ENCODE measurements at places on chromosomes 2 and 18. TPM values are rescaled to one million over a fixed set of nuclear protein-coding genes. Genes with fewer than 3 reads are reported as not detected.

GRCh38 chr2:145402706-145403277 lies 882.9 kb upstream of the ZEB2 start:
- DNase-seq = no peak

- DNase-seq = peak; percentile 58
Measured at GRCh38 chr18:49094979-49095632, 144.3 kb upstream of the SMAD7 start.

GRCh38 chr18:74284191-74284979 lies 7.4 kb downstream of the CYB5A start:
- no peak for DNase-seq

- no peak for DNase-seq
Measured at GRCh38 chr2:17373041-17373440, 145.2 kb downstream of the RAD51AP2 start.

GRCh38 chr18:49112664-49113063 lies 161.9 kb upstream of the SMAD7 start:
- DNase-seq = no peak

The SIX2 gene
- 0.06 TPM for total RNA-seq

The REG3A gene
- not detected for total RNA-seq

- no peak for DNase-seq
Measured at GRCh38 chr18:59279722-59280121, 6.5 kb upstream of the RAX start.

The IFIH1 gene
- total RNA-seq = 18.6 TPM

DNA sequence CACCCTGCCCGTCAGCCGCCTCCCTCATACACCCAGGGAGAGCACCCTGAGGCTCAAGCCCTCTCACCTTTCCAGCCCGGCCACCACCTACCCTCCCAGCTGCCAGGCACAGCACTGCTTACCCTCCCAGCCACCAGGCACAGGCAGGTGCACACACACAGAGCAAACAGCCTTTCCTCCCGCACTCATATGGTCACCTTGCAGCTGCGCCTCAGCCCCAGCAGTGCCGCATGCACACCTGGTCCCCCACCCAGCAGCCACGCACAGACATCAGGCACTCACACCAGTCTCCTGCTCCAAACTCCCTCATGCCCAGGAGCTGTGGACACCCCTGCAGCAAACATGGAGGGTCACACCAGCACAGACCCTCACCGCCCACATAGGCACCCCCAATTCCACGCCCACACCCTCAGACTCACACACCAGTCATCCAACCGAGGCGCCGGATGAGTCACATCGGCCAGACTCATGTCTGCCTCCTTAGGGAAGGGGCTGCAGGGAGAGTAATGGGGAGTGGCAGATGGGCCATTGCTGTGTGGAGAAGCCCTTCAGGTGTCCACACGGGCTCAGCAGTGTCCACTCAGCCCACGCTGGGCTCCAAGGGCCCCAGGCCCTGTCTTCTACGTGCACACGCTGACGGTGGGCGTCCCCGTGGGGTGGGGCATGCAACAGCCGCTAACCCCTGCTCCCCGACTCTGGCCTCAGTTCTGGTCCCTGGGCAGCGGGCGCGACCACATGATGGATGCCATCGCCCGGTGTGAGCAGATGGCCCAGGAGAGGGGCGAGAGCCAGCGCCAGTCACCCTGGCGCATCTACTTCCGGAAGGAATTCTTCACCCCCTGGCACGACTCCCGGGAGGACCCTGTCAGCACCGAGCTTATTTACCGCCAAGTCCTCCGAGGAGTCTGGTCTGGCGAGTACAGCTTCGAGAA lies 22.3 kb upstream of the GPR17 start:
- DNase-seq = no peak

DNA sequence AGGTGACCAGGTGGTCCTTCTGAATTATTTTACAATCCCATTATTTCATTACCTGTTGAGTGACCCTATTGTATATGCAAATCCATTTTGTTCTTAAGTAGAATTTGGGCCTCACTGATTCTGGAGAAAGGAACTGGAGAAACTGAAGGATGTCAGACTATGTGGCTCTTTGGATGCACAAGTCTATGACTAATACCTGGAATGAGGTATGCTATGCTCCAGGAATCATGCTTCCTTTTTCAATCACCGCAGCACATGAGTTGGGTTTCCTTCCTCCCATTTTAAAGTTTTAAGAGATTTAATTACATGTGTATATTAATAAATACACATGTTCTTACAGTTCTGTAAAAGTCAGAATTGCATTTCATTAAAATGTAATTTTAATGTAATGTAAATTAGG lies 253.9 kb upstream of the VWC2L start:
- no peak for DNase-seq

The LBX2 gene
- 0.97 TPM for total RNA-seq

The SLC16A14 gene
- total RNA-seq = 2.5 TPM

The RAD51AP2 gene
- 0.02 TPM for total RNA-seq

The SERPINB7 gene
- total RNA-seq = not detected

GRCh38 chr2:158189526-158189925 lies 87.8 kb downstream of the UPP2 start:
- no peak for DNase-seq

GRCh38 chr2:220347626-220348025 lies 720.2 kb downstream of the SLC4A3 start:
- no peak for DNase-seq

The PROC gene
- total RNA-seq = 1.3 TPM

GRCh38 chr2:113846429-113846828 lies 43.5 kb upstream of the ACTR3 start:
- no peak for DNase-seq

GRCh38 chr2:109645412-109646184 lies 31.4 kb downstream of the SOWAHC start:
- no peak for DNase-seq

DNA sequence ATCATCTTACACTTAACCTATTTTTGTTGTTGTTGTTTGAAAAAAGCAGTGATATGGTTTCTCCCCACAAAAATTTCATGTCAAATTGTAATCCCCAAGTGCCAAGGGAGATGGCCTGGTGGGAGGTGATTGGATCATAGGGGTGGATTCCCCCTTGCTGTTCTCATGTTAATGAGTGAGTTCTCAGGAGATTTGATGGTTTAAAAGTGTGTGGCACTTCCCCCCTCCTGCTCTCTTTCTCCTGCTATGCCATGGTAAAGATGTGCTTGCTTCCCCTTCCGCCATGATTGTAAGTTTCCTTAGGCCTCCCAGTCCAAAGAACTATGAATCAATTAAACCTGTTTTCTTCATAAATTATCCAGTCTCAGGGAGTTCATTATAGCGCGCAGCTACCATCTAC lies 1362.7 kb upstream of the FAM98A start:
- no peak for DNase-seq

DNA sequence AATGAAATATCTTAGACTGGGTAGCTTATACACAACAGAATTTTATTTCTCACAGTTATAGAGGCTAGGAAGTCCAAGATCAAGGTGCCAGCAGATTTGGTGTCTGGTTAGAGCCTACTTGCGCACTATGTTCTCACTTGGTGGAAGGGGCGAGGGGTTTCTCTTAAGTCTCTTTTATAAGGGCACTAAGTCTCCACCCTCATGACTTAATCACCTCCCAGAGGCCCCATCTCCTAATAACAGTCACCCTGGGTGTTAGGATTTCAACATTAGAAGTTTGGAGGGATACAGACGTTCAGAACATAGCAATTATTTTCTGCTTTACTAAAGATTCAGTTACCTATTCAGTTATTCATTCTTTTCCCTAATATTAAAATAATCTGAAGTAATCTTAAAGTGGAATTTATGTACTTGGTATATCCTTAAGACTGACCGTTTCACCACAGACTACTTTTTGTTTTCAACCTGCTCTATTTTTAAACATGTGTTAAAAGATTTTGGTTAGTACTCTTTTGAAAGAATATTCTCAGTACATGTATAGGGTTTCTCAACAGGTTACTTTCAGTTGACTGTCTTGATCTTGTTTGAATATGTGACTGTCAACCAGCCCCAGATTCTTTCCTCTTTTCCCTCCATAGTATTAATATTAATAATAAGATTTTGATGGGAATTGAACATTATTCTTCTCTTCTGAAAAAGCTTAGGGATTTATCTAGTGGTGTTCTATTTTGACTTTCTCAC lies 130.0 kb downstream of the TAF4B start:
- no peak for DNase-seq

DNA sequence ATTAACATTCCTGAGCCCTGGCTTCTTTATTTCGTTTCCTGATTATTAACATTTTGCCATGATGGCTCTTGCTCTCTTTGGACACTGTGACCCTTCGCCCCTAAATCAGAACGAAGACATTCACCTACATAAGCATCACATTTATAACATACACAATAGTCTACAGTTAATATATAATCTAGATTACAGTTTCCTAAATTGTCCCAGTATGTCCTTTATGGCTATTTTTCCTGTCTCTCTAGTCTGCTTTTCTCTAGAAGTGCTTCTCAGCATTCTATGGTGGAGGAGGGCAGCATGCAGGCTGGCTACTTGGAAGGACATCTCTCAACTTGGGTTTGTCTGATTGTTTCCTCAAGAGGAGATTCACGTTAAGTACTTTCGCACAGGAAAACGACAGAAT lies 49.9 kb downstream of the FAM210A start:
- no peak for DNase-seq

- DNase-seq = no peak
Measured at GRCh38 chr18:36759167-36759776, 69.5 kb downstream of the TPGS2 start.

The SEMA4C gene
- total RNA-seq = 18.0 TPM

The MATN3 gene
- total RNA-seq = 0.46 TPM

GRCh38 chr18:22363867-22364463 lies 53.8 kb downstream of the CTAGE1 start:
- no peak for DNase-seq

GRCh38 chr18:23503963-23504344 lies 643 bp downstream of the RMC1 start:
- DNase-seq = no peak

DNA sequence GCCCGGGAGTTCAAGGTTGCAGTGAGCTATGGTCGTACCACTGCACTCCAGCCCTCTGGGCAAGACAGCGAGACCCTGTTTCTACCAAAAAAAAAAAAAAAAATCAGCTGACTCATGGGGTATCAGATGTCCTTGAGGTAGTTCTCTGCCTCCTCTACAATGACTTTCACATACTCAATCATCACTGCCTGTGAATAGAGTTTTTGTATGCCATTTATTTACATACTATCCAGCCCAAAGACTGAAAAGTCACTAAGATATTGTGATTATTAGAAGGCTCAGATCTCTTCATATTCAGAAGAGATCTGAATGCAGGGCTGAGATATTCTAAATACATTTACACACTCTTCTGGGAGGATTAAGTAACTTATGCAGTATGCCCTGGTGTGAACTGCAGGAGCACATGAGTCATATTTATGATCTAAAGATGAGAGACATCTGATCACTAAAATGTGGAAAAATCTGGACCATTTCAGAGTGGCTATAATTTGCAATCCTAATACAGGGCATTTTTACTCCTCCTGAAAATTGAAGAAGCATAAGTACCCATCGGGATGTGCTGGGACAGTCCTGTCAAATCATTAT lies 38.9 kb downstream of the KLF7 start:
- DNase-seq = no peak

- DNase-seq = no peak
Measured at GRCh38 chr2:218010140-218010983, 7.6 kb upstream of the TNS1 start.

GRCh38 chr2:74924463-74925265 lies 33.8 kb upstream of the POLE4 start:
- no peak for DNase-seq

The GPR35 gene
- 0.75 TPM for total RNA-seq

Data from H4 (cell line).